ENCODE measurements at places on chromosomes 11 and 22.
A peak's percentile ranks its signal among the peaks of the same experiment; 100 is the strongest.

DNA sequence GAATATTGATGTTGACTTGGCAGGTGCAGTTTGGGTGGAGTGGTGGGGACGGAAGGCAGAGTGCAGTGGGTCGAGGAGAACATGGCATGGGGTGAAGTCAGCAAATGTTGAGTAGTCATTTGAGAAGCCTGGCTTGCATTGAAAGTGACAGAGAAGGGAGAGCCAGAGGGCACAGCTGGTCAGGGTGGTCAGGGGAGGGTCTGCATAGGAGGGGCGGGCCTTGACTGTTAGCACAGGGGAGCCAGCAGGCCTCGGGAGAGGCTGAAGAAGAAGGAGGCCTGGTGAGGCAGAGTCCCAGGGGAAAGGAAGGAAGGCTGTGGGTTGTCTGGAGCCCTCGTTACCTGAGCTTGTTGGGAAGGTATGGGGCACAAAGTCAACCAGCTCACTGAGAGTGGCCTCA, 230.8 kb upstream of the TBCEL start:
- DNase-seq: no peak

DNA sequence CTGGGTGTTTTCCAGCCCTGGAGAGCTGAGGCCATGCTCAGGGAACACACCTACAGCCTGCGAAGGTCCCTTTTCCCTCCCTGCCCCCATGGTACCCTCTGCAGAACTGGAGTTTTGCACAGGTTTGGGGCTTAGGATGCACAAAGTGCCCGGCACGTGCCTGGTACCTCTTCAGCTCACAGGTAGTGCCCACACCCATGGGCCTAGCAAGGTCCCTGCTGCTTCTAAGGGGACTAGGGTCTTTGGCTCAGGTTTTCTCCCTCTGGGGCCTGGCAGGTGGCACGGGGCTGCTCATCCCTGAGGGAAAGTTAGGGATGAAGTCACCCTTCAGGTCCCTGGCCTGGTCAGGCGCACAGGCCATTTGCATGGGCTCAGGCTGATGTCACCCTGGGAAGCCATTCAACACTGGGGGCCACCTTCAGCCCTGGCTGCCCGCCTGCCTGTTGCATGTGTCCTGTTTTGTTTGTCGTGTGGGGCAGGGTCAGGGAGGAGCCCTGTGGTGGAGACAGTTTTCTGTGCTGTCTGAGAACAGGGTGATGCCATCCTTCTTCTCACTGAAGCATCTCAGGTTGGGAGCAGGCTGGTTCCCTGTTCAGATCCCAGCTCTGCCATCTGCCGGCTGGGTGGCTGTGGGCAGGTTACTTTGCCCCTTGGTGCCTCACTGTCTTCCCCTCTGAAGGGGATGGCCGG, 68.3 kb upstream of the CRYBB3 start:
- no peak for DNase-seq

DNA sequence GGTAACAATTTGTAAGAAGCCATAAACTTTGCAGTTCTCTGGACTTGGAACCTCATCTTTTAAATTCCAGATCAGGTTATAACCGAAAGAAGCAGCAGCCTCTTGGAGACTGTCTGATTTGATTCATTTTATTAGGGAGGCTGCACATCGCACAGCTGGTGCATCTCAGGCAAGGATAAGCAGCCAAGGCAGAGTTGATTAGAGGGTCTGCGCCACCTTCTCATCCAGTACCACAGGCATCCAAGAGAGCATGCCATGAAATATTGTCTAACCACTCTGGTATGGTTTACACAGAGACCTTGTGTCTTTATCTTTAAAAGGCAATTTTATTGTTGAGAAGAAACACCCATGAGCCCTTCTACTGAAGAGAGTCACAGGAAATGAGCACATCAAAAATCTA, 16.2 kb upstream of the CWF19L2 start:
- DNase-seq: no peak

DNA sequence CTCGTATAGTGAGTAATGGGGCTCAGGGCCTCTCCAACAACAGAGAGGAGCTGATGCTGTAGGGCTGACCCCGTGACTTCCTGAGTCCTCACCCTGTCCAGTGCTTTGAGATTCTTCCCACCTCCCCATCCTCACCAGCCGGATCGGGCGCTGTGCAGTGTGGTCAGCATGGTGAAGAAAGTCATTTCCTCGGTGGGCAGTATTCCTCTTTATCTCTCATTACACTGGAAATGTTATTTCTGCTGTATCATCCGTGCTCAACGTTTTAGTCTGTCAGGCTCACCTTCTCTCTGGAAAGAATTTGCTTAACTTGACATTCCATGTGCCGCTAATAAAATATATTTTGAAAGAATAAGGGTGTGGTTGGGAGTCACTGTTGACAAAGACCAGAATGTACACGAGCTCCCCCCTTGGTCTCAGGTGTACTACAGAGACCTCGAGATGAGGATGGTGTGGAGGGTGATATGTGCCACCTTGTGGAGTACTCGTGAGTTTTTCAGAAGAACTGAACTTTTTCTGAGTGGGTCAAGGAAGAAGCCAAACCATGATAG, 25.7 kb upstream of the SCGB1A1 start:
- DNase-seq: no peak

DNA sequence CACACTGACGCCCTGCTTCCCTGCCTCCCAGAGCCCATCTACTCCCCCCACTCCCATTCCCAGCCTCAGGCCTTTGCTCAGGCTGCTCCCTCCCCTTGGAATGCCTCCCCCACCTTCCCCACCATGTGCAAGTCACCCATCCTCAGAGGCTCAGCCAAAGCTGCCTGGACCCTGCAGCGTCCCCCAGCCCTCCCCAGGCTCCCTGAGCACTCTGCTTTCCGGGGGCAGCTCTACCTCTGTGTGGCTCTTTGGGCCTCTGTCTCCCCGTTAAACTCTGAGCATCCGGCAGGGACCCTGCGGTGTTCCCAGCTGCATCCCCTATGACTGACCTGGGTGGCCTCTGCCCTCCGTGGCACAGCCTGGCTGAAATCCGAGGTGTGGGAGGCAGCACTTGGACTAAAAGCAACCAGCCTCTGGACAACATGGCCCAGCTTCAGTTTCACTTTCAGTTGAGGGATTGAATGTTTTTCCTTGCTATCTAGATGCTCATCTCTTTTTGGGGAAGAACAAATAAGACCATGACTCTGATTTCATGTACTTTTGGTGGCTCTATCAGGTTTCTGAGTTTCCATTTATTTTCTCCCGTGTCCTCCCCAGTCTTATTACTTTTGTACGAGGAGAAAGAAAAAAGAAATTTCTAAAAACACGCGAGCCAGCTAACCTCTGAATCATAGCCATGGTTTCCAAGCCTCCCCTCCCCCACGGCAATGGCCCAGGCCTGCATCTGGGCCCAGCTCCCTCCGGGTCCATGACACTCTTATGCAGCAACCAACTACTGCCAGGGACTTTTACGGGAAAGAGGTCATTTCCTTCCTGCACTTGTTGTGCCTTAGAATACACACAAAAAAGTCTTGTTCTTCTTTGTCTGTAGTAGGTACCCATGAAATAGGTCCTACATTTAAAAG, 3.8 kb downstream of the APOL3 start:
- DNase-seq: peak; percentile 88

DNA sequence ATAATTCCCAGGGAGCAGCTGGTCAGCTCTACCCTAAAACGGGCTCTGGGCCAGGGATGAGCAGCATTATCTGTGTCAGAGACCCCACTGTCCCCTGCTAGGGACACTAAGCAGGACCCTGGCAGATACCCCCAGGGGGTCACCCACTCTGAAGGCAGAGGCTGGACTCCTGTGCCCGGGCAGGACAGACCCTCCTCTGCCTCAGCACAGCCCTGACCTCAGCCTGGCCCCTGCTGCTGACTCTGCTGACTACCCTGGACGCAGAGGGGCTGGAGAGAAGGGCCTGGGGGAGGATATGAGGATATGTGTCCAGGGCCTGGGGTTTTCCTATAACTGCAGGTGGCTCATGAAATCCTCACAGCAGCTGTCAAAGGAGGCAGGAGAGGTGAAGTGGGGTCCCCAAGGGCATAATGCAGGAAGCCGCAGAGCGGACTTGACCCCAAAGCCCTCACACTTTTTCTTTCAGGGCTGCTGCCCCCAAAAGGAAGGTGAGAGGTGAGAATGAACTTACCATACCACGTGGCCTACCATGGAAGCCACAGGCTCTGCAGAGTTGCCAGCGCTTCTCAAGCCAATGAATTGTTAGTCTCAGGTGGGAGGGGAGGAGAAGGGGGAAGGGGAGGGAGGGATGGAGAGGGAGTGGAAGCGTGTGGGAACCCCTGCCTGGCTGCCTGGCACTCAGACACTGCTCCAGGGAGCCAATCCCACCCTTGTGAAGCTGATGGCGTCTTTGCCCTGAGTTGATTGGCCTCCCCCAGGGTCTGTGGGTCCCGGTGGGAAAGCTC, 76.7 kb upstream of the WNT11 start:
- no peak for DNase-seq

- no peak for DNase-seq
These were observed 504.2 kb downstream of the SOX6 start for GRCh38 chr11:15852179-15852578.

DNA sequence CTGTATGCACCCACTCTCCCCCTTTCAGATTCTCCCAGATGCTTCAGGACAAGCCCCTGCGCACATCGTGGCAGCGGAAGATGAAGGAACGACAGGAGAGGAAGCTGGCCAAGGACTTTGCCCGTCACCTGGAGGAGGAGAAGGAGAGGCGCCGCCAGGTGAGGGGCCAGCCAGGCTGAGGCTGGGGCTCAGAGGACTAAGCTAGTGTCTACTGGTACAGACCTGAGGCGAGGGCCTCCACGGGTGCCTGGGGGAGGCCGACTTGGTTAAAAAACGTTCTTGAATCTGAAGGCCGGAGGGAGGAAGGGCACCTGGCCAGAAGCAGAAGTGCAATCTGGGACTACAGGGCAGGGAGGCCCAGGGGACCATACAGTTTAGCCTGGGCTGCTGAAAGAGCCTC, 6.0 kb downstream of the CCDC86 start:
- no peak for DNase-seq

- DNase-seq: no peak
These were observed 251.3 kb downstream of the SBF2 start for GRCh38 chr11:10042699-10043098.

DNA sequence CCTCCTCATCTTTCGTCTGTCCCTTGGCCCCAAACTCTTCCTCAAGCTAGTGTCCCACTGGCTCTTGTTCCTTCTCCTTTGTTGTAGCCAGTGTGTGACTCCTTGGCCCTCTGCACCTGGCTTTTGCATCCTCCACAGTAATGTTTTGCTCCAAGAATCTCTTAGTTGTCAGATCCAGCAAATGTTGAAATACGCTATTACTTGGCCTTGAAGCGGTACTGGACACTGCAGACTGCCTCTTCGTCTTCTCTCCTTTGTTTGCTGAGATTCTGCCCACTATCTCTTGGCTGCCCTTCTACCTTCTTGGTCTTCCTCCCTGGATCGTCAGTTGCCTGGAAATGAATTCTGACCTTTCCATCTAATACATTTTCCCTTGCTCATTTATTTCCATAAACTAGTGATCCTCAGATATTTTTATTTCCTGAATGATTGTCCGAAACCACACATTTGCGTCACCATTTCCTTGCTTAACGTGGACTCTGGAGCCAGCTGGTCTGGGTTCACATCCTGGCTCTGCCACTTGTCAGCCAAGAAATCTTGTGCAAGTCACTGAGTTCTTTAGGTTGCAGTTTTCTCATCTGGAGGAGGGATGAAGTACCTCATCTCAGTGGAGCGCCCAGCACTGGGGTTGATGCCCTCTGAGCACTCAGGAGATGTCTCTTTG, 113.6 kb downstream of the LDLRAD3 start:
- no peak for DNase-seq
